A549 treated with Mapracorat at 1 μM for 4 hours (cell line): ENCODE measurements at places on chromosomes 13 and 19. TPM values are rescaled to one million over a fixed set of nuclear protein-coding genes. Genes with fewer than 3 reads are reported as not detected.

The PTPRH gene
- 3.5 to 6.0 TPM (median 5.0 TPM) in 5 replicates for total RNA-seq

The HOMER3 gene
- total RNA-seq, result 21.5 to 32.0 TPM (median 31.0 TPM) in 5 replicates

The PRTN3 gene
- 0.13 to 0.42 TPM (median 0.30 TPM) in 5 replicates for total RNA-seq

The MIR17HG gene
- total RNA-seq, result 0.61 to 1.5 TPM (median 1.2 TPM) in 5 replicates

The PNMA8A gene
- total RNA-seq, result 9.0 to 10.7 TPM (median 9.3 TPM) in 5 replicates

The FREM2 gene
- total RNA-seq, result not detected in 5 replicates

The SHC2 gene
- total RNA-seq, result 0.60 to 1.8 TPM (median 1.4 TPM) in 5 replicates

The CRX gene
- total RNA-seq, result not detected in 5 replicates

The DACH1 gene
- total RNA-seq, result not detected in 5 replicates

The EFNB2 gene
- 4.3 to 4.8 TPM (median 4.6 TPM) in 5 replicates for total RNA-seq

The SAFB2 gene
- 25.9 to 41.1 TPM (median 34.7 TPM) in 5 replicates for total RNA-seq

The SOX1 gene
- total RNA-seq, result not detected in 5 replicates

The ADPRHL1 gene
- 14.4 to 16.0 TPM (median 14.8 TPM) in 5 replicates for total RNA-seq

The CD209 gene
- total RNA-seq, result not detected in 5 replicates

The TMPRSS9 gene
- total RNA-seq, result 0.04 to 0.08 TPM (median 0.05 TPM) in 3 of 5 replicates, not detected in the others

The MAST1 gene
- total RNA-seq, result 1.4 to 2.6 TPM (median 1.9 TPM) in 5 replicates

The C5AR2 gene
- 6.3 to 15.0 TPM (median 11.4 TPM) in 5 replicates for total RNA-seq

The CEACAM3 gene
- total RNA-seq, result not detected in 5 replicates

The GGN gene
- total RNA-seq, result 0.09 to 0.28 TPM (median 0.26 TPM) in 4 of 5 replicates, not detected in the other

The ZNF610 gene
- total RNA-seq, result not detected in 5 replicates

The ETHE1 gene
- total RNA-seq, result 47.9 to 51.5 TPM (median 49.0 TPM) in 5 replicates

The ZNF101 gene
- total RNA-seq, result 3.4 to 4.2 TPM (median 3.9 TPM) in 5 replicates

The RXFP2 gene
- not detected in 5 replicates for total RNA-seq

The C13orf42 gene
- total RNA-seq, result not detected in 5 replicates

The HSD17B14 gene
- total RNA-seq, result 12.3 to 15.1 TPM (median 12.8 TPM) in 5 replicates

The PPP1R13L gene
- total RNA-seq, result 32.7 to 42.5 TPM (median 39.9 TPM) in 5 replicates

The UPF1 gene
- 32.6 to 42.3 TPM (median 41.1 TPM) in 5 replicates for total RNA-seq

The PABPC3 gene
- 0.14 to 0.25 TPM (median 0.18 TPM) in 5 replicates for total RNA-seq

The ZNF773 gene
- 4.1 to 6.7 TPM (median 4.4 TPM) in 5 replicates for total RNA-seq

The SWSAP1 gene
- total RNA-seq, result 1.8 to 2.5 TPM (median 2.0 TPM) in 5 replicates

The EXOC3L2 gene
- total RNA-seq, result 1.5 to 1.8 TPM (median 1.6 TPM) in 5 replicates

The OR4F17 gene
- not detected in 5 replicates for total RNA-seq

The APOC4 gene
- not detected in 5 replicates for total RNA-seq

The CYP2F1 gene
- not detected in 5 replicates for total RNA-seq

The SIGLECL1 gene
- total RNA-seq, result not detected in 5 replicates

The C19orf73 gene
- total RNA-seq, result 1.2 to 2.4 TPM (median 1.6 TPM) in 5 replicates

The SOHLH2 gene
- not detected in 5 replicates for total RNA-seq

The RNF17 gene
- total RNA-seq, result not detected in 5 replicates

The MYO16 gene
- total RNA-seq, result 0.01 to 0.07 TPM (median 0.05 TPM) in 5 replicates

The ZNF575 gene
- total RNA-seq, result 1.5 to 2.5 TPM (median 1.8 TPM) in 5 replicates

The KIR2DL1 gene
- not detected in 5 replicates for total RNA-seq
